Hematopoietic multipotent progenitor cell treated with erythropoietin and hydrocortisone succinate and interleukin-3 and kit ligand, for 8 days (in vitro differentiated cells): ENCODE measurements at places on chromosomes 11 and 22.

GRCh38 chr11:47067401-47067800 lies 109.3 kb downstream of the ARFGAP2 start:
- DNase-seq, result no peak

GRCh38 chr11:5992604-5993251 lies 5.9 kb upstream of the OR52L1 start:
- DNase-seq, result peak; percentile 23

DNA sequence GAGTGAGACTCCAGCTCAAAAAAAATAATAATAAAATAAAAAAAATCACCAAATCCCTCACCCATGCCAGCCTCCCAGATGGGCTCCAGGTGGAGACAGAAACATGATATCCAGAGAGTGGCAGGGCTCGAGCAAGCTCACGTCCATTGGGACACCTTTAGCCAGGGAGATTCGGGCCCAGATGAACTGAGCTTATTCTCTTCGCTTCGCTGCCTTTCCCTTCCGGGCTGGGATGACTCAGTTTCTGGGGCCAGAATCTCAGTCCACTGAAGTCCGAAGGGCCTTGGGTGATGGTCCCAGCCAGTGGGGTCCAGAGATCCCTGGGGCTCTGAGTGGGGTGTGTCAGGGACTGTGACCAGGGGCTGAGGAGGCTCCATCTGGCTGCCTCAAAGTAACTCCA lies 23.0 kb upstream of the MYEOV start:
- no peak for DNase-seq

- no peak for DNase-seq
These were observed 15.6 kb upstream of the MFRP start for GRCh38 chr11:119361941-119362725.

GRCh38 chr11:75907906-75908527 lies 93.0 kb downstream of the UVRAG start:
- no peak for DNase-seq

DNA sequence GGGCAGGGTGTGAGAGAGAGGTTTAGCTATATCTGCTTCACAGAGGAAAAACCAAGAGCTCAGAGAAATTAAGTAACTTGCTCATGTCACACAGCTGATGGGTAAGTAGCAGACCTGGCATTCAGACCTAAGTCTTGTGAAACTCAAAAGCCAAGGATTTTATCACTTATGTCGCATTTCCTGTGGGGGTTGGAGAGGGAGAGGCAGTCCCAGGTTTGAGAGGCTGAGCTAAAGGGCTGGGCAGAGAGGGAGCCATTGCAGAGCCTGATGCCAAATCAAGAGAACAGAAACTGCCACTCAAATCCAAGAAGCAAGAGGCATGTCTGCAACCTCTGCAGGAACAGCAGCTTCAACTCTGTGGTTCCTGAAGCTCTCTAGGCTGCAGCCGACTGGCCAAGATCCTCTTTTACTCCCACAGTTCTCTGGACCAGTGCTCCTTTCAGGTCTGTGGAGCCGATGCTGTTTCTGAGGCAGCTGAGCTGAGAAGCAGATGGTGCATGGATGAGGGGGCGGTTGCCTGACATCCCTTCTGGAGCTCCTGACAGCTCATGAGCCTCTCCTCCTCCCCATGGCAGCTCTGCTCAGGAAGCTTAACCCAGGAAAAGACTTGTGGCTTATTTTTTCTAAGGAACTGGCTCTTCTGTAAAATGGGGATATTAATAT lies 47.6 kb upstream of the NAV2 start:
- DNase-seq, result no peak

DNA sequence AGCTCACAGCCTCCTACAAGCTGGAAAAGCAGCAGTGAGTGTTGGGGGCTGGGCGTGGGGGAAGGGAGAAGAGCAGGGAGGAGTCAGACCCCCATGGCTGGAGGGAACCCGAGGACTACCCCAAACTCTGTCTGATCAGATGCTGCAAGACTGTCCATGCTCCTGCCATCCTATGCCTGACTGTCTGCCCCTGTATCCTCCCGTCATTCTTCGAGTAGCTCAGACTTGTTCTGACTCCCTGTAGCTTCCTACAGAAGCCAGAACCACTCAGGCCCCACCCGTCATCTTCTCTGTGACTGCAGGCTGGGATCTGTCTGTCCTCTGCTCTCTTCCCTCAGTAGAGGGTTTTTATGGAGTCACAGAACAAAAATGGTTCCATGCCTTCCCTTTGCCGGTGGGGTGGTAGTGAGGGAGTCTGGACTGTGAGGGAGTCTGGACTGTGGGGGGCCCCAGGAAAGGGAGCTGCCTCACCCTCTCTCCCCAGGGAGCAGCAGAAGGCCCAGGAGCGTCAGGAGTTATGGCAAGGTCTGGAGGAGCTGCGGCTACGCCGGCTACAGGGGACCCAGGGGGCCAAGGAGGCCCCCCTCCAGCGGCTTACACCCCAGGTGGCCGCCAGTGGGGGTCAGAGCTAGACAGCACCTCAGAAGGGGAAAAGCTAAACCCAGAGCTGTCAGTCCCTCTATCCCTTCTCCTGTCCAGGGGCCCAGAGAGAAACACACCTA lies 2.3 kb downstream of the GPHA2 start:
- no peak for DNase-seq

GRCh38 chr11:37748641-37749040 lies 1150.6 kb upstream of the RAG2 start:
- no peak for DNase-seq

GRCh38 chr11:20707876-20708275 lies 38.5 kb downstream of the NELL1 start:
- no peak for DNase-seq

DNA sequence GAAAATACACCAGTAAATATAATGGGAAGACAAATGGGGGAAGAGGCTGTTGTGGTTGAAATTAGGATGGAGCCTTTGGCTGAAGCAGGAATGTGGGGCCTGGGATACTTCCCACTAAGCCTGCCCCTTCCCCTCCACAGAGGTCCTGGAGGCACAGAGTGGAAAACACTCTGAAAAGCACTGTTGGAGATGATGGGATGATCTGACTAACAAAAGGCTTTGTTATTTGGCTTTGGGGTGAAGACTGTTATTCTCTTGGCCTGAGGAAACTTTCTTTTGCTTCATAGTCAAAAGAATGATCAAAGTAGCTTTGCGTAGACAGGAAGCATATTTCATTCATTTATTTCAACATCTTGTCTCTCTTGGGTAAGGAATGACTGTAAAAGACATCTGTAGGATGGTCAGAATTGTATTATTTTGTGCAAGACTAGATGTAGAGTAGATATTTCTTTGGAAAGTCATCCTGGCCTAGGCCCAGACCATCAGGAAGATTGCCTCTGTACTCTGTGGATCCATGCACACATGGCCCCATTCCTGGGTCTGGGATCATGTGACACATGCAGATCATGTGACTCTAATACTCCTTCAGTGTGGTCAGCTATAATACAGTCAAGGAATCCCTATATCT lies 111.4 kb downstream of the SPON1 start:
- DNase-seq, result no peak

GRCh38 chr22:42758931-42759629 lies 38.4 kb upstream of the A4GALT start:
- DNase-seq, result no peak

DNA sequence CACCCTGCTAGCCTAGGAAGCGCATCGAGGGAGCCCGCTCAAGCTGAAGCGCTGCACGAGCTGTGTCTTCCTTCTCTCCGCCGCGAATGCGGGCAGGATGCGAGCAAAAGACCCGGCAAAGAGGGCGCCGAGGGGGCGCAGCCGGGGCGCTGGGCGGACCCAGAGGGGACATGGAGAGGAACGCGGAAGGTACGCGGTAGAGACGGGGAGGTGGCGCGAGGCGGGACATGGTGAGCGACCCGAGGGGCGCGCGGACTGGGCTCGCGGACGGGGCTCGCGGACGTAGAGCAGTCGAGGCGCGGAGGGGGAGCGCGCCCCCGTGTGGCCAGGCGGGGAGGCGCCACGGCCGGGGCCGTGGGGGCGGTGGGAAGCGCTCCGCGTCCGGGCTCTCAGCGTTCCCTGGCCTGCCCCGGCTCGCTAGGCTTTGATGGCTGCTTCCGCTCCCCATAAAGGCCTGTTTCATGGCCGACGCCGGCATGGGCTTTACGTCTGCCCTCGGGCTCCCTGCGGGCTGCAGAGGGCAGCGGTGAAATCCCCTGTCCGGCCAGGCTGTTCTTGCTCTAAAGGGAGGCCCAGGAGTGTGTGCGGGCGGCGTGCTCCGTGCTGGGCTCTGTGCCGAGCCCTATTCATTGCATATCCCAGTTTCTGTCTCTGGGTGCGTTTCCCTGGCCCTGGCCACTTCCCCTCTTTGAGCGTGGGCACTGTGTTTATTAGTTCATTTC lies 31.2 kb upstream of the TRIM29 start:
- DNase-seq, result peak; percentile 47

DNA sequence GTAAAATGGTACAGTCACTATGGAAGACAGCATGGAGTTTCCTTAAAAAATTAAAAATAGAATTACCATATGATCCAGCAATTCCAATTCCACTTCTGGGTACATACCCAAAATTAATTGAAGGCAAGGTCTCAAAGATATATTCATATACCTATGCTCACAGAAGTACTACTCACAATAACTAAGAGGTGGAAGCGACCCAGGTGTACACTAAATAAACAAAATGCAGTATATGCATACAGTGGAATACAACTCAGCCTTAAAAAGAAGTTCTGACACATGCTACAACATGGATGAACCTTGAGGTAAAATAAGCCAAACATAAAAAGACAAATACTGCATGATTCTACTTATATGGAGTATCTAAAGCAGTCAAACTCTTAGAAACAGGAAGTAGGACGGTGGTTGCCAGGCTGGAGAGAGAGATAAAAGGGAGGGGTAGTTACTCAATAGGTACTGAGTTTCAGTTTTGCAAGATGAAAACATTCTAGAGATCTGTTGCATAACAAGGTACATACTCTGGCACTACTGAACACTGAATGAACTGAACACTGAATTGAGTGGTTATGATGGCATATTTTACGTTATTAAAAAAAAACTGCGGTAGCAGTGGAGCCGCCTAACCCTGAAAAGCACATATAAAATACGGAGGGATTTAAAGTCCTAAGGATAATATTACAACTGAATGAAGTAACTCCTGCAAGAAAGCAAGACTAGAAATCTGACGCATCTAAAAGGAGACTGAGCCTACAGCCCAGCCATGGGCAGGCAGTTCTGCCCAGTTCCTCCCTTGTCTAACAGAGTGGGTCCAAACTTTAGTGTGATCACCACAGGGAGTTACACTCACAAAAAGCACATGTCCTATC lies 12.8 kb downstream of the DGCR2 start:
- peak; percentile 91 for DNase-seq

DNA sequence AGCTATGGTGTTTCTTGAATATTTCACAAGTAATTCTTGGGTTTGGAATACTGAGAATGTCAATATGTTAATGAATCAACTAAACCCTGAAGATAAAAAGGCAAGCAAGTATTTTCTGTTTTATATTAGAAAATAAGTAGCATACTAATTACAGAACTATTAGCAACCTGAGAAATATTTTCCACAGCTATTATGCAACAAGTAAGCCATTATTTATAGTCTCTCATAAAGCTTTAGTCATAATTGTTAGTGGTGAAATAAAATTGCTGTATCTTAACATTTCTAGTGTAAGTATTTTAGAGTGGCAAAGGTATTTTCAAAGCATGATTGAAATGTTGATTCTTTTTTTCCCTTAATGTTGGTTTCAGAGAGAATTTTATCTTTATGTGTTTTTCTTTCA lies 53.3 kb downstream of the FAR1 start:
- no peak for DNase-seq

DNA sequence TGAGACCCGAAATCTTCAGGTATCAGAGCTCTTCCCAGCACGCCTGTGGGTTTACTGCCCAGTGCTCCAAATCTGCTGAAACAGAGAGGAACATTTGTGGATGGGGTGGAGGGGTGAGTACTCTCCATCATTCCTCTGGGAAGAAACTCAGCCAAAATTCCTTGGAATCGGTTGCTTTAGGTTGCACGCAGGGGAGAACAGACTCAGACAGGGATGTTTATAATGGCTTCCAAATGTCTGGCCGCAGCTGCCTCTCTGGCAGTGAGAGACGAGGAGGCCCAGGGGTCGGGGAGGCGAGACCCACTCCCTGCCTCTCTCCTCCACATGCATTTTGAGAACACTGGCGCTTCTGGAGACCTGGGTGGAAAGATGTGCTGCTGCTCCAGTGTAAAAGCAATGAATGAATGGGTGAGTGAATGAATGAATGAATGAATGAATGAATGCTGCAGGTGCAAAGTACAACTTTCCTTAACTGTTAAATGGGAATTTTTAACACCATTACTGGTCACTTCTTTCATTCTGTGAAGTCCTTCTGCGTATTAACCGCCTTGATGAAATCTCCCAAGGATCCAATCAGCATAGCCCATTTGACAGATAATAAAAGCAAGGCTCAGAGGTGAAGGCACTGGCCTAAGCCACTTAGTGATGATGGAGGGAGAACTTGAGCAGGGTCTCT lies 437.4 kb downstream of the MIAT start:
- no peak for DNase-seq

DNA sequence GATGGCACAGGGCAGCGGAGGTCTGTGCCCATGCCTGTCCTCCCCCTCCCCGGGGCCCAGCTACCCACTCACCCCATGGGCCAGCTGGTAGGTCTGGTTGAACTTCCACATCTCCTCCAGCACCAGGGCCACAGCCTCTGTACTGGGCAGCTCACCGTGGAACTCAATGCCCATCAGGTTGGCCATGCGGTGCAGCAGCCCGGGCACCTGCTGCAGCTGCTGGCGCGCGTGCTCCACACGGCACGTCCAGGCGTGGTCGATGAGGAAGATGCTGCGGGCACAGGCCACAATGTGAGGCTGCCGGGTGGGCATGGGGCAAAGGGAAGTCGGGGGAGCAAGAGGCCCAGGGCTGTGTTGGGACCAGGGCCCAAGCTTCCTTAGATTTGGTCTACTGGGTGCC lies 6.3 kb downstream of the TTLL12 start:
- no peak for DNase-seq

DNA sequence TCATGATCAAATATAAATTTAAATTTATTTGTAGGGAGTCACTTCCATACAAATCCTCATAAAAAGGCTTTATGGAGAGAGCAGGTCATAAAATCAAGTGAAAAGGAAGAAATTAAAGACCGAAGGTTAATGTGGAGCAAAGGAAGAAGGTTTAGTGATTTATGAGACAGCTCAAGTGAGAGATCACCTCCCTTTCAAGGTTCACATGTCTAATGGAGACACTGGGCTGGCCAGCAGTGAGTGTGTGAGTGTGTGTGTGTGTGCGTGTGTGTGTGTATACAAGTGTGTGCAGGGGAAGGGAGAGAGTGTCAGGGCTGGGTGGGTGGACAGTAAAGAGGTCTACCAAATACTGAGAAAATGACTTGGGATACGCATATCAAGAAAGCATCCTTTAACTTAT lies 251.2 kb downstream of the FAT3 start:
- DNase-seq, result no peak

DNA sequence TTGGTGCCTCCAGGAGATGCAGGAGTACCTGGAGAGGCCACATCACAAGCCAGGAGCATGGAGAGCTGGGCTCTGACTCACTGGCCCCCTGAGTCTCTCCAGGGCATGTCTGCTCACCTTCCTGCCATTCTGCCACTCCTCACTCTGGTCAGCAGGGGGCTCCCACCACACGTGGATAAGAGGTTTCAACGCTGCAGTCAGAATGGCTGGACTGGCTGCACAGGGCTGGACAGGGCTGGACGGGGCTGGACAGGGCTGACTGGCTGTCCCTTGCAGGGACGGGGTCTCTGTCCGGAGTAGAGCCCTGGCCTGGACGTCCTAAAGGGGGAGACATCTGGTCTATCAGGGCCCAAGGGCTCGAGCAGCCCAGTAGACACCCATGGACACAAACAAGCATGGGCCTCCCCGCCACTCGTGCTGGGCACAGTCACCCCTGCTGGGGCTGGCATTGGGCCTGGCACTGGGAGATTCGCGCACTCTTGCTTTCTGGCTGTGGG lies 34.6 kb downstream of the CYTH4 start:
- peak; percentile 81 for DNase-seq

- DNase-seq, result no peak
These were observed 46.8 kb downstream of the CEP164 start for GRCh38 chr11:117374316-117375055.
